ENCODE measurements at places on chromosomes 4 and X.

GRCh38 chr4:56220261-56220660 lies 167.0 kb downstream of the AASDH start:
- no peaks in the 10 kb centered on the region for H3K4me1 ChIP-seq
- no peaks in the 10 kb centered on the region for H3K36me3 ChIP-seq
- no peak overlapping the region for H3K27ac ChIP-seq
- H3K27me3 ChIP-seq: no peaks in the 10 kb centered on the region
- H3K4me3 ChIP-seq: no peak overlapping the region

- no peaks in the 10 kb centered on the region for H3K27me3 ChIP-seq
- no peak overlapping the region for H3K4me3 ChIP-seq
- H3K27ac ChIP-seq: no peak overlapping the region
- H3K36me3 ChIP-seq: no peaks in the 10 kb centered on the region
These were observed 92.8 kb downstream of the CBR4 start for GRCh38 chr4:168917138-168917779.

DNA sequence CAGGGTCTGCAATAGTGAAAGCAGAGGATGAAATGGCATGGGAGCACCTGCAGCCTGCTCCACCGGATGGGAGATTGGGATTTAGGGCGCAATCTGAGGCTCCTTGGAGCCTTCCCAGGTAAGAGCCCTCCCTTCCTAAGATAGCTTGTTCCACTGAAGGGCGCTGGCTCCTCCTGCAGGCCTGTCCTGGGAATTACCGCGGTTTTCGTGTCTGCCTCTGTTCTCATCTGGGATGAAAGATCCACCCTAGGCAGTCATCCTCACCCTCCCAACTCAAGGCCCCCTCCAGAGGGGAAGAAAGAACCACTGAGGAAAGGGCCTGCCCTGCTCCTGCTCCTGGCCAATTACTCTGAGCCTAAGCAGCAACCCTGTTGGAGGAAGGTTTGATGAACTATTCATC lies 547.5 kb downstream of the SMARCA1 start:
- no peak for DNase-seq
- no peak overlapping the region for H3K27ac ChIP-seq
- no peak overlapping the region for H3K4me3 ChIP-seq

DNA sequence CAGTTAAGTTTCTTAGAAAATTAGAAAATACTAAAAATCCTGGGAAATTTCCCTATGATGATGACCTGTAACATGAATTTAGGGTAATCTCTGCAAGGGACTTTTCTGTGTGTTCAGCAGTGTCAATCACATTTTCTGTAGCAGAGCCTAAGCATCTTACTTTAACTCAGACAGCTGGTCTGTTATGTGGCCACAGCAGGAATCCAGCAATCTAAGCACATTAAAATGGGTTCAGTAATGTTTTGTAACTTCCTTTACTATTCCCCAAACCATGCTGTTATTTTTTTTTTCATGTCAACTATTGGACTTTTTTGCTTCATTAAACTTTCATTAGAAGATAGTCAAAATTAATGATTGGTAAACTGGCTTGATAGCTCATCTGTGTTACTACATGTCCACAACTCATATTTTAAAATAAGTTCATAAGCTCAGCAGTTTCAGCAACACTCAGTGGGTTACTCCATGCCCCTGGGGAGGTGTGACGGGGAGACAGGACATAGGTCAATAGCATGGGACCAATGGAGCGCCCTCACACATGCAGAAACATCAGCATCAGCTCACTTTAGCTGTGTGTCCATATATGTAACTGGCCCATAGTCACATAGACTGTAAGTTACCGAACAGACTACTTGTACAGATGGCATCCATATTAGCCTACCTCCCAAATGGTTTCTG lies 168.0 kb upstream of the PACRGL start:
- no peak overlapping the region for H3K4me3 ChIP-seq
- DNase-seq: no peak
- no peaks in the 10 kb centered on the region for H3K36me3 ChIP-seq

GRCh38 chr4:3440979-3441500 lies 728 bp upstream of the HGFAC start:
- H3K27me3 ChIP-seq: no peaks in the 10 kb centered on the region
- no peak overlapping the region for H3K27ac ChIP-seq
- H3K4me3 ChIP-seq: no peak overlapping the region
- H3K4me1 ChIP-seq: peaks cover 11% of the 10 kb centered on the region
- no peaks in the 10 kb centered on the region for H3K36me3 ChIP-seq

DNA sequence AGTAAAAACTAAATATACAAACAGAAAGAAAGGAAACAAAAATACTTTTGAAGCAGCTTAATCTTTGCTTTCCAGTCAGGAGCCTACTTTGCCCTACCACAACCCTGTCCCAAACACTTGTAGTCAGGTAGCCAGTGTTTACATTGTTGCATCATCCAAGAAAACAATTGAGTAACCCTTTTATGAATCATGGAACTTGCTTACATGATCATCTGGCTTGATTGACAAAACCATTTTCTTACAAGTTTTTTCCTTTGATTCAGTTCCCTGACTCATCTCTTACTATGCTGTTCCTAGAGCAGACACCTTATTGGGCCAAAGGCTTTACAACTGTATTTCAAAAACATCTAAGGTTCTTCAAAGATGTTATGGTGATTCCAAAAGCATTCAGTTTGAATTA lies 740.1 kb downstream of the KLHL13 start:
- DNase-seq: no peak
- H3K27ac ChIP-seq: no peak overlapping the region
- no peaks in the 10 kb centered on the region for H3K4me1 ChIP-seq
- H3K36me3 ChIP-seq: no peaks in the 10 kb centered on the region
- H3K4me3 ChIP-seq: no peak overlapping the region

DNA sequence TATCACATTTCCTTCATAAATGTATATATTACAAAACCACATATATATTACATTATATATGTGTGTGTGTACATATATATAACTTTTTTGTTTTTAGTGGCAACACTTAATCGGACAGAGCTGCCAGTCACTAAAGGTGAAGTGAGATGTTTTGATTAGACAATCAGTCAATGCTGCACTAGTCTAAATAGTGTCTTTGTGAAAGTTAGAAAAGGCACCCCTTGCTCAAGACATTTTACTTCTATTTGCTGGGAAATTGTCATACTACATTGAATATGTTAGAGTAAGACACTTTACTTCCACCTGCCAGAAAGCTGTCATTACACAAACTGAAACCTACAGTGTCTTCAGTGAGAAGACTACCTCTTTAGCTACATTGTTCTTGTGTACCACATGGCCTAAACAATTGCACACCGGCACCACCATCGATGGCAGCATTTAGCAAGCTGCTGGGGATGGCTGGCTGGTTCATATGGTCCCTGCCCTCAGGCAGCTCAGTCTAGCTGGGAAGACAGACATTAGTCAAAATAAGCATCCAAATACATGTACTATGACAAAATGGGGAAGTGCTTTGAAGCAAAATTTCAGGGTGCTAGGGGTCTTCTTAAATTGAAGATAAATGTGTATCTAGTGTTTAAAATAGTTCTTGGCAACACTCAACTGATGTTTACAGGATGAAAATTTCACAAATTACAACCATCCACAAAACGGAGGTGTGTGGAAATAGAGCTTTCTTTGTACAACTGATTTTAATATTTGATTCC lies 148.1 kb upstream of the GATB start:
- H3K4me3 ChIP-seq: no peak overlapping the region
- H3K27ac ChIP-seq: no peak overlapping the region
- H3K27me3 ChIP-seq: no peaks in the 10 kb centered on the region

DNA sequence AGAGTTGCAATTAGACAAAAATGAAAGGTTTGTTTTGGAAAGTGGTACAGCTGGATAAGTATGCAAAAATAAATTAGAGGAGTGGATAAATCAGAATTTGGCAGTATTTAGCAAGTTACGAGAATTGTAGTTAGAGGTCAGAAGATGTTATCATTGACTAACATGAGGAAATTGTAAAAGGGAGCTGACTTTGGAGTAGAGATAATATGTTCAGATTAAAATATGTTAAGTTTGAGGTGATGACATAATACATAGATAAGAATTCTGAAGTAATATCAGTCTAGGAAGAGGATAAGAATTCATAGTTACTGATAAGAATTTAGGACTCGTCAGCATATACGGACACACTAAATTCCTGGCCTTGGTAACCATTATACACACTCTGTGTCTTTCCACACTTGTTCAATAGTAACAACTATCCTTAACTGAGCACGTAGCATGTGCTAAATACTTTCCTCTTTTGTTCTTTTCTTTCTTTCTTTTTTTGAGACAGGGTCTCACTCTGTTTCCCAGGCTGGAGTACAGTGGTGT lies 4.1 kb upstream of the EPGN start:
- H3K27me3 ChIP-seq: no peaks in the 10 kb centered on the region
- H3K4me1 ChIP-seq: no peaks in the 10 kb centered on the region
- no peaks in the 10 kb centered on the region for H3K36me3 ChIP-seq
- no peak overlapping the region for H3K27ac ChIP-seq
- DNase-seq: no peak

DNA sequence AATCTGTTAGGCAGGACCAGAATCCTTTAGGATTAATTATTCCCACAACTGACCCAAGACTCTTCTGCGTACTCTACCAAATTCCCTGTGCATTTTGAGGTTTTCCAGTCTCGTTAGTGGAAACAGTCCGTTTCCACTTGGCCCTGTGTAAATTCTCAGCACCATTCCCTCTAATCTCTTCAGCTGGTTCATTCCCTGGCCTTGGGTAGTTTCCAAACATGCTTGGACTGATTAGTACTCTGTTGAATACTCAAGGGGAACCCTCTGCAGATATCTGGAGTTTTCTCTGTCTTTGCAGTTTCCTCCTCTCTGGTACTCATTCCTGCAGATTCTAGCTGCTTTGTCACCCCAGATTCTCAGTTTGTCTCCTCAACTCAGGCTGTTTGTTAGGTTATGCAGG lies 80.4 kb downstream of the ZFX start:
- H3K4me3 ChIP-seq: no peak overlapping the region
- no peaks in the 10 kb centered on the region for H3K4me1 ChIP-seq
- no peaks in the 10 kb centered on the region for H3K36me3 ChIP-seq
- H3K27ac ChIP-seq: no peak overlapping the region
- DNase-seq: no peak

GRCh38 chr4:104279744-104280143 lies 214.9 kb downstream of the CXXC4 start:
- no peaks in the 10 kb centered on the region for H3K27me3 ChIP-seq
- no peak for DNase-seq
- H3K4me3 ChIP-seq: no peak overlapping the region
- H3K27ac ChIP-seq: no peak overlapping the region
- no peaks in the 10 kb centered on the region for H3K36me3 ChIP-seq

GRCh38 chrX:48035891-48036290 lies 29.1 kb downstream of the SPACA5 start:
- no peaks in the 10 kb centered on the region for H3K27me3 ChIP-seq
- no peak overlapping the region for H3K4me3 ChIP-seq
- no peaks in the 10 kb centered on the region for H3K36me3 ChIP-seq
- H3K4me1 ChIP-seq: no peaks in the 10 kb centered on the region

GRCh38 chr4:5387457-5387856 lies 320.9 kb downstream of the EVC2 start:
- H3K27ac ChIP-seq: no peak overlapping the region
- H3K4me3 ChIP-seq: no peak overlapping the region
- no peaks in the 10 kb centered on the region for H3K27me3 ChIP-seq
- no peaks in the 10 kb centered on the region for H3K36me3 ChIP-seq
- DNase-seq: no peak

- no peaks in the 10 kb centered on the region for H3K27me3 ChIP-seq
- H3K36me3 ChIP-seq: no peaks in the 10 kb centered on the region
- H3K27ac ChIP-seq: no peak overlapping the region
- H3K4me1 ChIP-seq: no peaks in the 10 kb centered on the region
- no peak overlapping the region for H3K4me3 ChIP-seq
These were observed 157.6 kb downstream of the EMCN start for GRCh38 chr4:100360211-100360610.

Data from CD4-positive, alpha-beta T cell (primary cell).